ENCODE measurements at places on chromosomes 2 and 18.

- DNase-seq = no peak
These were observed 89.9 kb upstream of the UBXN4 start for GRCh38 chr2:135651717-135652116.

DNA sequence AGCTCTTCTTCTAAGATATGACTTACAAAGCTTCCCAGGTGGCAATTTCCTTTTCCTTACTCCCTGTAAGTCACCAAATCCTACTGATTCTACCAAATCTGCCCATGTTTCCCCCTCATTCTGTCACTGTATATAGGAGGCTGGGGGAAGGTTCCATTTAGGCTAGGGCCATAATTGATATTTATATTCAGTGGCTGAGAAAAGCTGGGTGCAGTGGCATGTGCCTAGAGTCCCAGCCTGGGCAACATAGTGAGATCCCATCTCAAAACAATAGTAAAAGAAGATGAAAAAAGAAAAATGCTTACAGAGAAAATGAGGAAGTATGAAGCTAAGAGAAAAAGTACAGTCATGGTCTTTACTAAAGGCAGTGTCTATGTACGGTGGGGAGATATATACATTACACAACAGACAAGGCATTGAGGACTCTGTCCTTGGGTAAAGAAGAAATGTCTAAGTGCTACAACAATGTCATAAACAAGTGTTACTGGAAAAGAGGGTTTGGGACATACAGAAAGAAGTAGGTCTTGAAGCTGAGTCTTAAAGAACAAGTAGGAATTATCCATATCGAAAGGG lies 4.8 kb downstream of the CWC22 start:
- DNase-seq = no peak

DNA sequence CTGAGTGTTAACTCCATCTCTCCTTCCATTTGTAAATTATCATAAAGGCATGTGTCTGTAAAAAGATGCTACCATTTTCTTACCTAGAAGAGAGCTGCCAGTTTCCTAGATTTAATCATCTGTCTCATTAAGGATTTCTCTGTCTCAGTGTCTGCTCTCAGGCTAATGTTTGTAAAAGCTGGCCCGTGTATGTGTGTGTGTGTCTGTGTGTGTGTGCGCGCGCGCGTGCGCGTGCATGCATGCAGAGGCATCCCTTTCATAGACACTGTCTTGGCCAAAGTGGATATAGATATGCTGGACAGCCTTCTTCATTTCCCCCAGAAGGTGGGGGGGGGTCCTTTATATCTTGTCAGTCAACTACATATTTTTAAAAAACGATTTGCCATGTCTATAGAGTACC lies 18.9 kb downstream of the MGAT5 start:
- no peak for DNase-seq

DNA sequence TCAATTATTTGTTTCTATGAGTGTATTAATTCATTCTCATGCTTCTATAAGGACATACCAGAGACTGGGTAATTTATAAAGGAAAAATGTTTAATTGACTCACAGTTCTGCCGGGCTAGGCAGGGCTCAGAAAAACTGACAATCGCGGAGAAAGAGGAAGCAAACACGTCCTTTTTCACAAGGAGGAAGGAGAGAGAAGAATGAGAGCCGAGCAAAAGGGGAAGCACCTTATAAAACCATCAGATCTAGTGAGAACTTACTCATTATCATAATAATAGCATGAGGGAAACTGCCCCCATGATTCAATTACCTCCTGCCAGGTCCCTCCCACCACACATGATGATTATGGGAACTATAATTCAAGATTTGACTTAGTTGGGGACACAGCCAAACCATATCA lies 294.0 kb downstream of the DSC3 start:
- DNase-seq = no peak

DNA sequence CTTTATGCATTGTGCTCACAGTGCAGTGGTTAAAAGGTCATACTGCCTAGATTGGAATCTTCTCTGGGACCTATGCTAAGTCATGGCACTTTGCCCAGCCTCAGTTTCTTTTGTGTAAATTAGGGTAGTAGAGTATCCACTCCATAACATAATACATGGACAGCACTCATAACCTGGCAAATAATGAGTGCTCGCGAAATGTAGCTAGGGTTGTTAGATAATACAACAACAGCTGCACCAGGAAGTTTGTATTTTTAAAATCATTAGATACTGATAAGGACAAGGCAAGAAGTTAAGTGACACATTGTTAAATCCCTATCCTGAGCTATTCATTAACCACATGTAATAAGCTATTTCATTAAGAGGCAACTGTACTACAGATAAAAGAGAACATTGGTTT lies 13.8 kb upstream of the PLA2R1 start:
- DNase-seq = no peak

- DNase-seq = no peak
These were observed 709.6 kb downstream of the SOCS6 start for GRCh38 chr18:70998490-70998889.

- no peak for DNase-seq
These were observed 4.0 kb downstream of the TMEM200C start for GRCh38 chr18:5891184-5891853.
